ENCODE measurements at places on chromosomes 5 and 9.

DNA sequence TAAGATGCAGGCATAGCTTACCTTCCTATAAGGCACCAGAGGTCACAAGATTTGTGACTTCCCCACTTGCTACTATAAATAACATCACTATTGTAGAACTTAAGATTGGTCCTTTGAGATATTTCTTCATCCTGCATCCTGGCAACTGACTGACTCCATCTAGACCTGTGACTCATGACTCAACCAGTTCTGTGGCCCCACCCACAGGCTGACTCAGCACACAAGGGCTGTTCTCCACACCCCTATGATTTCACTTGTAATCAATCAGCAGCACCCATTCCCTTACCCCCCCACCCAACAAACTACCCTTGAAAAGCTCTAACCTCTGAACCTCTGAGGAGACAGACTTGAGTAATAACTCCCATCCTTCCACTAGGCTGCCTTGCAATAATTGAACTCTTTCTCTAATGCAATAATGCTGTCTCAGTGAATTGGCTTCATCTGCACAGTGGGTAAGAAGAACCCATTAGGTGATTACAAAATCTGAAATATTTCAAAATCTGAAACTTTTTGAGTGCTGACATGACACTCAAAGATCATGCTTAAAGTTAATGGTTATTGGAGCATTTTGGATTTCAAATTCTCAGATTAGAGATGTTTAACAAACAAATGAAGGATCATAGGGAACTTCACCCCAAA, 296.7 kb downstream of the ARL15 start:
- DNase-seq = peak; percentile 79

DNA sequence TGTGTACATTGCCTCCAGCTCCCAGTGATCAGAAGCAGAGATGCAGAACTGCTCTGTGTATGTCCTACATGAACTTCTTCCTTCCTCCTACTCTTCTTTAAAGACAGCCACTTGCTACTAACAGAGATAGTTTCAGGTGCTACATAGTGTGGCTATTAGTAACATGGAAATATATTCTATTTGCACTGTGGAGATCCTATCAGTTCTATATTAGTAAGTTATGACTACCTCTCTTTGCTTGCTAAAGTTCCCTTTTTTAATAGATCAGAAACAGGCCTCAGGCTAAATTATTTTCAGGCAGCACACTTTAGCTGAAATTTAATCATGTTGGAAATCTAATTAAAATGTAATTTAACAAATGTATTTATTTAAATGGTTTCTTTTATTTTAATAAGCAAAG, 64.4 kb upstream of the TNFSF8 start:
- no peak for DNase-seq

GRCh38 chr9:78811622-78812276, 514.8 kb downstream of the PSAT1 start:
- no peak for DNase-seq

DNA sequence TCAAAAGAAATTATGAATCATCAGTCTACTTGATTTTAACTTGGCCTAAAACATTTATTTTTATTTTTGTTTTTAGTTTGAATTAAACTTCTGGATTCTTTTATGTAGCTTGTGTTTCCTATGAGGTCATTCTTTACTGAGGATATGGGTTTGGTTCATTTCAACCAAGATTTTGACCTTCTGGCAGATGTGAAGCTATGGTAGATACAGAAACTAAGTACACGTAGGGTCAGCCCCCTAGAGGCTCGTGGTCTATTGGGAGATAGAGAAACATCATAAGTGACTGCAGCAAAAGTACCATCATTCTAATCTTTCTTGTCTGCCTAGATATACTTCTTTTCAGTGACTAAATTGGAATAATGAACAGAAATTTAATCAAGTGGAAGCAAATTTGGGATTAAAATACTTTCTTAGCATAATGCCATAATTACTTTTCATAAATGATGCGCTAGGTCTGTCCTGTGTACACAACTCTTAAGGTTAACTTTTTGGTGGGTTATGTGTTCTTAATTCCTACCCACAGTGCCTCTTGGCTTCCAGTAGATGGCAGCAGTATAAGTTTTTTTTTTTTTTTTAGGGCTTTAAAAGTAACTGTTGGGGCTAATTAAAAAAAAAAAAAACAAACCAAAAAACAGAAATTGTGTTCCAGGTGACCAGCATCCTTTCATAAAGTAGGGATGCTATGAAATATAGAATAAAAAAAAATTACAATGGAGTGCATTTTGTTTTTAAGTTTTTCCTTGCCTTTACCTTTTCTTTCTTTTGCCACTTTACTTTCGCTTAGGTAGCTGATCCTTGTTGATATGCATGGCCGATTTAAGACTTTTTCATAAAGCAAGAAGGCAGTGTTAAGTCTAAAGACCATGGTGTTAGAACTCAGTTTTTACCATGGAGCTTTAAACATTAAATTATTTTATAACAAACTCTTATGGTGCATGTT, 49.9 kb downstream of the LRRTM2 start:
- no peak for DNase-seq

DNA sequence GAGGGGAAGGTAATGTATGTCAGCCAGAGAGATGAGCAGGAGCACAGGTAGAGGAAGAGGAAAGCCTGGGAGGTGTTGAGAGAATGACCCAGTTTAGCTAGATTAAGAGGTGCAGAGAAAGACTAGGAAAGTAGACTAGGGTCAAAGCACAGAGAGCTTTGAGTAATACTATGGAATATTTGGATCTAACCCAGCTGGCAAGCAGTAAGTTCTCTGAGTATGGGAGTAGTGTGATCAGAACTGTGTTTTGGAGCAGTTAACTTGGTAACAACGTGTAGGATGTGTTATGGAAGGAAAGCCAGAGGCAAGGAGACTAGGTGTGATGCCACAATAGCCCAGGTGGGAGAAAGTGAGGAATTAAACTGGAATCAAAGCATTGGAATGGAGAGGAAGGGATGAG, 84.9 kb upstream of the PTGER4 start:
- no peak for DNase-seq

- DNase-seq = no peak
These were observed 78.3 kb upstream of the ADAMTS16 start for GRCh38 chr5:5061836-5062235.

GRCh38 chr5:177405805-177406204, 3.6 kb downstream of the F12 start:
- DNase-seq = no peak

Measured in non-pigmented ciliary epithelial cell (primary cell).